ENCODE measurements at places on chromosomes 16 and 17.

DNA sequence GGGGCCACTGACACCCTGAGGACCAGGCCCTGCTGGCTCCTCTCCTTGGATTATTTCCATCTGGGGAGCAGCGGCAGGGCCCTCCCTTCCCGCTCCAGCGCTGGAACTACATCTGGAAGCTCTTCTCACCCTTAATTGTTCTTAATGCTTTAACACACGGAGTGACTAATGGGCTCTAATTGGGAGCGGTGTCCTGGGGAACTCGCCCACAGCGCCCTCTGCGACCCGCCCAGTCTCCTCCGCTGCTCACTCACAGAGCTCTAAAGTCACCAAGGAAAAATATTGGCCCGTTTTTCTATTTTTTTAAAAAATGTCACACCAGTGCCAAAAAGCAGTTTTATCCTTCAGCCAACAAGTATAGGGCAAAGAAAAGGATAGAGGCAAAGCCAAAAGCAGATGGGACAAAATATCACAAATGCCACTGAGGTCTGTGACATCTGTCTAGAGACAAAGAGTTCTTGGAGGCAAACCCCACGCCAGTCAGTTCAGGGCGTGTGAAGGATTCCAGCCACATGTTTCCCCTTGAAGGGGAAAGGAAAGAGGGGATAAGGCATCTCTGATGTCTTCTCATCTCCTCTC lies 134.7 kb downstream of the RBFOX3 start:
- no peak for DNase-seq

DNA sequence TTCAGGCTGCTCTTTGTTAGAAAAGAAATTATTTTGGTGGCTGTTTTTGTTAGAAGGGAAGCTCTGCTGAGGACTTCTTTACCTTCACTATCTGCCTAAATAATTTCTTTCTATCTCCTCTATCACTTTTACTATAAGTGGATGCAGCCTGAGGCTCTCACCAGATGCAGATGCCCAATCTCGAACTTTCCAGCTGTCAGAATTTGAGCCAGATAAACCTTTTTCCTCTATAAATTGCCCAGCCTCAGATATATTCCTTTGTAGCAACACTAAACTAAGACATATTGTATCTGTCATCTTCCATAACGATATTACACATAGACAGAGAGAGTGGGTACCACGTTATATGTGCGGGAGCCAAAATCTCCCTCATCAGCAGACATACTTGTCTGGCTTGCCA lies 15.7 kb upstream of the CDH8 start:
- DNase-seq: no peak

DNA sequence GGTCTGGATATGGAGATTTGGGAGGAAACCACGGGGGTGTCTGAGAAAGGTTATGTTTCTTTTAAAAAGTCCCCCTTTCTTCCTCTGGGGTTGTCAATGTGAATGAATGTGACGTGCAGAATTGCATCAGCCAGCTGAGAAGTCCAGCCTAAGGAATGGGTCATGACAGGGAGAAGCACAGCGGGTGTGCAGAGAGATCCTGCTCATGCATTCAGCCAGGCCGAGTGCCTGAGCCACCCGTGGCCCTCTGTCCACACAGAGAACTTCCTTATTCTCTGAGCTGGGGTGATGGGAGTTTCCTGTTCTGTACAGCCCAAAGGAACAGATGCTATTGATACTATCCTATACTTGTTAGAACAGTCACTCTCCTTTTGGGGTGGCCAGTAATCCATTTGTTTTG lies 117.9 kb downstream of the CPPED1 start:
- DNase-seq: no peak

- DNase-seq: no peak
These were observed 104.4 kb downstream of the VPS53 start for GRCh38 chr17:610276-610675.

GRCh38 chr16:30377050-30377811 lies 2.6 kb downstream of the MYL11 start:
- no peak for DNase-seq

- DNase-seq: no peak
These were observed 7.3 kb upstream of the IL34 start for GRCh38 chr16:70638814-70639792.
